Activated naive CD4-positive, alpha-beta T cell treated with anti-CD3 and anti-CD28 coated beads, Interleukin-2, amount 50 U/mL, for 16 hours (primary cell): ENCODE measurements at places on chromosomes 7 and 10.
A peak's percentile ranks its signal among the peaks of the same experiment; 100 is the strongest.

DNA sequence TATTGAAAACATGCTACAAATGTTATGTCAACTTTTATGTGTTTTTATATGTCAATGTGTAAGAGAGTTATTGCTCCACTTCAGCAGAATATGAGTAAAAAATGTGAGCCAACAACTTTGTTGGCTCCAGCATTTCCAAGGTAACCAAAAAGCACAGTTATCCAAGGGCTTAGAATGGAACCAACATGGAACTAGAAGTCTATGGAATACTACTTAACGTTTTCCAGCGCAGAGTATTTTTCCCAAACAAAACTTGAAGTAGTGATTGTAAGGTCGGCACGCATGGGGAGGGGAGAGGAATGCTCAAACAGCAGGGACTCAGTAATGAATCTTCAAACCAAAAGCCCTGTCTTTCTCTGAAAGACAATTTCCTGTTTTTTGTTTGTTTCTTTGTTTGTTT lies 45.0 kb upstream of the TSPAN13 start:
- DNase-seq: no peak

DNA sequence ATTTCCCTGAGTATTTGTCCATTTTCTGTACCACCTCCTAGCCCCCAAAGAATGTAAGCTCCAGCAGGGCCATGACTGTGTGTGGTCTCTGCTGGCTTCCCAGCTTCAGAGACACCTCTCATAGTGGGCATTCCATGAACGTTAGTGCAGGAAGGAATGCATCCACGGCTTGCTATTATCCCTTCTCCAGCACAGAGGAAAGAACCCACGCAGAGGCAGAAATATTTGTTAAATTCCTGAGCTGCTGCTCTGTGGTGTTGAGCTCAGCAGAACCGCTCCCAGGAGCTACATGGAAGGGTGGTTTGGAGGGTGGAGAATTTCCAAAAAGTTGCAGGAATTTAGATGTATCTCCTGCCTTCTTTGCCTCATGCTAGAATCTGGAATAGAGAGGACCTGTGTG lies 275.2 kb downstream of the POU6F2 start:
- no peak for DNase-seq

- DNase-seq: no peak
These were observed 166.0 kb downstream of the FANK1 start for GRCh38 chr10:126062131-126063032.

DNA sequence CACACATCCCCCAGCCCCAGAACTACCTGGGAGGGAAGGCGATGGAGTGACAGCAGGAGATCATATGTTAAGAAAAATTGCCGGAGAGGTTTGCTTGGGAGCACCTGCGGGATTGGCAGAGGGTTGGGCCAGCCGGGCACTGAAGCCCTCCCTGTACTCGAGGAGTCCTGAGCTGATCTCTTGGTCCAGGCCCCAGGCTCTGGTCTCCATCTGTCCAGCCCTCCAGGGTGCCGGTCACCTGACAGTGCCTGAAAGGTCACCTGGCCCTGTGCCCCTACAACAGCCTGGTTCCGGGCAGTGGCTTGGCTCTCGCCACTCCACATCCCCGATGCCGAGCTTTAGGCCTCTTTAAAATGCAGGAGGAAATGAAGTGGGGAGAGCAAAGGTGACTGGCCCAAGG lies 47.3 kb upstream of the PCBD1 start:
- no peak for DNase-seq

DNA sequence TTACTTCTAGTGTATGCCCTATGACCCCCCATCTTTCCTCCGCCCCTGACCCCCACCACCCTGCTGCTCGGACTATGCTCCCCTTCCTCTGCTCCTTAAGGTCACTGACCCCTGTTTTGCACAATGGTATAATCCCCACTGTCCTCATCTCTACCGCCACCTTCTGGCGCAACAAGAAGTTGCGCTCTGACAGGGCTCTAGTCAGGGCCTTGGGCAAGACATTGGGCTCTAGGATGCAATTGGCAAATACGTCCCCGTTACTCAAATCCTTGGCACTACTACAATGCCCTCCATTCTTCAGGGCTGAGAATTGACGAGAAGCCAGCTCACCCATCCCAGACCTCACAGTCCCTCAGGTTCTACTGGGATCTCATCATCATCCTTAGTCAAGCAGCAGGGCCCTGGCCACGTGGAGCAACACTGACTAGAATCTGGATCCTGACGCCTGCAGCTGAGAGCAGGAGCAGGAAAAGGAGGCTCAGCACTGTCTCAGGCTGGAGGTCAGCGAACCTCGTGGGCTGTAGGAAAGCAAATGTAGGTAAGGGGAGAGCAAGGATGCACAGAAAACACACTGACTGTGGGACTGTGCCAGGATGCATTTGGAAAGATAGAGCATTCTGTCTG lies 10.6 kb downstream of the LRIT2 start:
- DNase-seq: no peak

DNA sequence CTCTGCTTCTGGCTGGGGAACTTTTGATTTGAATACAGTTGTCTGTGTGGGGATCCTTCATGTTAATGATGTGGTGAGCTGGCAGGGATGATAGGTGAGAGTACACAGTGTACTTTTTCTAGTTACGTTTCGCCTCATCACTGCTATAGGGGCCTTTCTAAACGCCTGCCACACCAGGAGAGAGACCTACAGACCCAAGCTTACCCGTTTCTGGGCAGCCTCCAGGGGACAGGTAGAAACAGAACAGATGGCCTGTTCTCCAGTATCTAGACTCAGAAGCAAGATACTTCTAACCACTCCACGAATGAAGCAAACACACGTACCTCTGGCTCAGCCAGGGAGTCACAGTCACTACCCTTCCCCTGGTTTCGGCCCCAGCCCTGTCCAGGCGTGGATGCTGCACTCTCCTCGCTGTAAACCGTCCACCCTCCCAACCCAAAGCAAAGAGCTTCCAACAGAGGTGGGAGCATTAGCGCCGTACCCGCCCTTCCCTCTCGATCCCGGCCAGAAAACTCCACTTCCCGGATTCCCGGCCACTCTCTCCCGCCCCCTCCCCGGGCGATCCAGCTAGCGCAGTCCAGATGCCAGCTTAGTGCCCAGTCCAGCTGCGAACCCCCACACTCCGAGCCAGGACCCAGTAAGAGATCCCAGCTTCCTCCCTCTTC lies 1.2 kb downstream of the CCDC6 start:
- DNase-seq: peak; percentile 52

- no peak for DNase-seq
These were observed 31.6 kb upstream of the PRSS37 start for GRCh38 chr7:141872931-141873330.

DNA sequence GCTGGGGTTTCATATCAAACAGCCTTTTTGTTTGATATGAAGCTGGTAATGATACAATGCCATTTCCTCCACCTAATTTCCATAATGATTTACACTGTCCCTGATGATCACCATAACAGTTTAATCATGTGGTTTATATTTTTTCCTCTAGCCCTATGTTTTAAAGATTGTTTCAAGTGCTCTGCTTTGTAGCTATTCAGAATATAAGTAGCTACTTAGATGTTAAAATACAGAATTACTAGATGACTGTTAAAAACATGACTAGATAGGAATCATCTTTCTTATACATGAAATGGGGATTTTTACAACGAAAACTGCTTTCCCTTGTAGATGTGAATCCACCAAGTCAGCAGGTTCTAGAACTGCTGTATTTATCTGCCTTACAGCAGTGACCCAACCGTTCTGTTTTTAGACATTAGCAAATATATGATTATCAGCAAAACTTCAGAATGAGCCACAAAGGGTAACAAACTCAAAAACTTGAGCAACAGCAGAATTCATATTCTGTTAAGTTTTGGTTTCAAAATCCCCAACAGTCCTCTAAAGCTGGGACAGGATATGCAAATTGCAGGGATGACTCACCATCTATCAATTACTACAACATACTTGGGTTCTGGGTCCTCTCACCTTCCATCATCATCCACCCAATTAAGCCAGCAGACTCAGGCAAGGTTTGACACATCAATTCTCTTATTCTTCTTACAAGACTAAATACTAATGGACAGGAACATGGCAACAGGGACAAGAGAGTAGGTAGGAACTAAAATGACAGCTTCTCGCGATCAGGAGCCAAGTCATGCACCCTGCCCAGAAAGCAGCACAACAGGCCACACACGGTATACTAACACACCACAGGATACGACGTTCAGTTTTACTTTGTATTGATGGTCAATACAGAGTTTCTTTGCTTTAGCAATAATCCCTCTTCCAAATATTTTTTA lies 83.9 kb downstream of the PIP4K2A start:
- DNase-seq: peak; percentile 42

DNA sequence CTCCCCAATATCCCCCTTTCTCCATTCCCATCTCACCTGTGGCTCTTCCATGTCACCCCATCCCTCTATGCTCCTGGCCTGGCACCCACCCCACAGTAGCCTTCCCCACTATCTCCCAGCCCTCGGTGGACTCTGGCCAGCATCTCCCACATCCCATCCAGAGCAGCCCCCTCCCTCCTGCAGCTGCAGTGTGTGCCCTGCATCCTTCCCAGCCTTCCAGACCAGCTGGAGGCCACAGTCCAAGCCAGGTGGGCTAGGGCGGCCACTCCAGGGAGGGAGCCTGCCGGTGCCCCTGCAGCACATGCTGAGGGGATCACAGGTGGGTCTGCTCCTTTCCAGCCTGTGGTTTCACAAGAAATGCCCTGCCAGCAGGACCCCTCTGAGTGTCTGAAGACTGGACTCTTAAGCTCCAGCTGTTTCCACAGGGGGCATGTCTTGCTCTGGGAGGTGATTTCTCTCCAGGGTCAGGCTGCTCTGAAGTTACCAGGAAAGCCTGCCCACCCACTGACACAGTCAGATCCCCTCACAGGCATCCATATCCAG lies 90.9 kb upstream of the PPIF start:
- DNase-seq: no peak
